Left cardiac atrium (tissue), 4 donors: ENCODE measurements at places on chromosomes 6 and 20. TPM values are rescaled to one million over a fixed set of nuclear protein-coding genes. Genes with fewer than 3 reads are reported as not detected.

CLPSL2 gene
- total RNA-seq, result not detected

FHL5 gene
- 9.6 TPM for total RNA-seq

CDKN1A gene
- 31.5 TPM for total RNA-seq

RRAGD gene
- 89.5 TPM for total RNA-seq

OTOR gene
- total RNA-seq, result not detected

KCNQ2 gene
- total RNA-seq, result 0.91 TPM

LY6G6C gene
- not detected for total RNA-seq

ENPP1 gene
- 6.9 TPM for total RNA-seq

OPRM1 gene
- not detected for total RNA-seq

HLA-DMB gene
- total RNA-seq, result 6.9 TPM

RAMACL gene
- total RNA-seq, result 0.71 TPM

THBS2 gene
- total RNA-seq, result 22.7 TPM

GSTA2 gene
- total RNA-seq, result not detected

WFDC12 gene
- total RNA-seq, result not detected

SMAP1 gene
- 24.4 TPM for total RNA-seq

ZSCAN23 gene
- total RNA-seq, result 1.1 TPM

RPL10A gene
- 691 TPM for total RNA-seq

LY6G5B gene
- 3.2 TPM for total RNA-seq

PRR18 gene
- 0.26 TPM for total RNA-seq

TUBB2A gene
- 57.8 TPM for total RNA-seq
